ENCODE measurements at places on chromosomes 13 and 19. TPM values are rescaled to one million over a fixed set of nuclear protein-coding genes. Genes with fewer than 3 reads are reported as not detected.

GRCh38 chr19:8536282-8536681, 22.3 kb upstream of the ZNF414 start:
- DNase-seq = no peak

The FBXO27 gene
- total RNA-seq = not detected

GRCh38 chr13:99345345-99345744, 38.1 kb upstream of the GPR183 start:
- DNase-seq = no peak

The CEACAM21 gene
- 49.4 TPM for total RNA-seq

GRCh38 chr19:16509141-16510061, 13.2 kb downstream of the C19orf44 start:
- no peak for DNase-seq
